ENCODE measurements at places on chromosomes 12 and 14. TPM values are rescaled to one million over a fixed set of nuclear protein-coding genes. Genes with fewer than 3 reads are reported as not detected.

DNA sequence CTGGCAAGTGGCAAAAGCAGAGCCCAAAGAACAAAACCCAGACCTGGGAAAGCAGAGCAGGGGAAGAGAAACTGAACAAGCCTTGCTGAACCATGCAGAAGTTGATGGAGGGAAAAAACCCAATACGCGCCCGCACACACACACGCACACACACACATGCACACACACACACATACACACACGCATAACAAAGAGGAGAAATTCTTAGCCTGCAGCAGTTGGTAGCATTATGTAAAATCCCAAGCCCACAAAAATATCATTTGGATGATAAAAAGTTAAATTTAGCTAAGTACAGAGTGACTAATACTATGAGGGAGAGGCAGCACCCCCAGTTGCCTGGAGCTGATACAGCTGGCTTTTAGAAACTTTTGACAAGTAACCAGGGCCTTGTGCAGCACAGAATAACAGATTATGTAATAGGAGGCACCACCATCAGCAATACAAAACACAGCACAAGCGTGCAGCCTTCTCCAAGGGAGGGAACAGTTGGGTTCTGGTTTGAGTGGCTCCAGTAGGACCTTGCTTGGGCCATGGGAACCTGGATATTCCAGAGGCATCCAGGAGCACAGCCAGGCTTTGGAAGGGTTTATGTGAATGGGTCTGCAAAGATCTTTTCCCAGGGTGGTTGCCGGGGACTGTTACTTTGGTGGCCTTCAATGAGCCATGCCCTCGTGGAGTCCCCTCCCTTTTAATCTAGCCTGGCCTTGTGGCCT, 35.3 kb downstream of the PITPNM2 start:
- no peak for DNase-seq

DNA sequence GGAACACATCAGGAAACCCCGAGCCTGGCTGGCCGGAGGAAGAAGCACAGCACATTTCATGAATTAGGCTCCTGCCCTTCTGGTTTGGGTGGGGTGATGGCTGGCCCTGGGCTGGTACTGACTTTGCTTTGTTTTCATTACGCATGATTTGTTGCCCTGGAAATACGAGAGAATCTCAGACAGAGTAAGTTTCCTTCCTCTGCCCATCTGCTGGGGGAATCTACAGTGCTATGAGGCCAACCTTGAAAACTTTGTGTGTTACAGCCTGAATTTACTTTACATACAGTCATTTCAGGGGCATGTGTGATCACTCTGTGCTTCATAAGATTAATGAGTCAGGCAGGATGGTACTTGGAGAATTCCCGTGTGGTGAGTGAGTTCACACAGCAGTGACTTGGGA, 20.5 kb upstream of the SLC5A8 start:
- DNase-seq: no peak

- DNase-seq: no peak
These were observed 100.6 kb downstream of the ETV6 start for GRCh38 chr12:11749943-11750690.

DNA sequence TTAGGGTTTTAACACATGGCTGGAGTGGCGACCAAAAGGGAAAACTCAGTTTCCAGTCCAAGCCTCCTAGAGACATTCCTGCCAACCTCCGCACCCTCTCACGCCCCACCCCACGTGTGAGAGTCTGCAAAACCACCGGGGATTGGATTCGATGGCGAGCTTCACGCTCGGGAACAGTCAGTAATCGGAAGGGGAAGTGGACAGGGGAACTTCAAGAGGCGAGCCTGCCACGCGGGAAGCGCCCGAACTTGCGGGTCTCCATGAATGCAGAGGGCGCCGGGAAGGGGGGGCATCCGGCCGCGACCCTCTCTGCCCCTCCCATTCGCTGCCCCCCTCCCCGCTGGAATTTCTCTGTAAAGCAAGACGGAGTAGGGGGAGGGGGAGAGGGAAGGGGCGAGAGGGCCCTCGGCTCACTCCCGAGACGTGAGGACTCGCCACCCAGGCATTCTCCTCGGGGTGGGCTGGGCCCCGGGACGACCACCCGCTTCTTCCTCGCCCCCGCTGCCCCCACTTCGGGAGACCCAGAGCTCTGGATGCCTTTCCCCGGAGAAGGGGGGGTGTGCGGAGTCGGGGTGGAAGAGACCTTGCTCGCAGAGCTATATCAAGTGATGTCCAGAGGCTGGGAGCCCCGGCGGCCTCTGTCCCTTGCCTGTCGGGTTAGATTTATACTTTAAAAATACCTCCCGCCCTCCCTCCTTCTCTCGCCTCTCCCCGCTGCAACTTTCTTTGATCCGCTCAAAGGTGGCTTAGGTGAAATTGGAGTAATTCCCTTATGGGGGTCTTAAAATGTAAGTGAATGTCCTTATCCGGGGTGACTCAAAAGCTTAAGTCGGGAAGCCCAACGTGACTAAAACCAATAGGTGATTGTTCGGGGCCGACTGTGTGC, 2.5 kb upstream of the CCND2 start:
- DNase-seq: peak; percentile 67

DNA sequence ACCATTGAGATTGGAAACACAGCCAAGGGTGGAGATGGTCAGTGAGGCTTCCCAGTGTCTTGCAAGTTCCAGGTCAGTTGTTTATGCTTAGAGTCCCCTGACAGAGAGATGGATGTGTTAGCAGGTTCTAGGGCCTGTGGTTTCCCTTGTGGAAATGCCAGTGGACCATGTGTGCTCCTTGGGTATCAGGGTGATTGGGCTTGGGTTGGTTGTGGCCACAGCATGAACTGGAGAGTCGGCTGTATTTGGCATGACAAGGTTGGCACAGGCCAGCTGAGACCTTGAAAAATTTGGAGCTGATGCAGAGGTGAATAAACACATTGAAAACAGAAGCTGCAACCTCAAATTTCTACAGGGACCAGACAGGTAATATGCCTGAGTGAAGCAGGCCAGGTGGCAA, 668.0 kb downstream of the DIO2 start:
- DNase-seq: no peak

DNA sequence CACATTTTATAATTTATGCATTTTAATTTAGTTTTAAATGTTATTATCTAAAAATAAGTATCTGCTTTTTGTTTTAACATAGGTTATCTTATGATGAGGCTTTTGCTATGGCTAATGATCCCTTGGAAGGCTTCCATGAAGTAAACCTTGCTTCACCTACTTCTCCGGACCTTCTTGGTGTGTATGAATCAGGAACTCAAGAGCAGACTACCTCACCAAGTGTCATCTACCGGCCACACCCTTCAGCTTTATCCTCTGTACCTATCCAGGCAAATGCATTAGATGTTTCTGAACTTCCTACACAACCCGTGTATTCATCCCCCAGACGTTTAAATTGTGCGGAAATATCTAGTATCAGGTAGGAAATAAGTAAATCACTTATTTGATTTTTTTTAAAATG, 16.6 kb downstream of the RAB3IP start:
- no peak for DNase-seq

- DNase-seq: no peak
These were observed 20.9 kb downstream of the PLEKHA5 start for GRCh38 chr12:19150273-19150900.

- DNase-seq: no peak
These were observed 594.1 kb downstream of the NRXN3 start for GRCh38 chr14:78764240-78764639.

DNA sequence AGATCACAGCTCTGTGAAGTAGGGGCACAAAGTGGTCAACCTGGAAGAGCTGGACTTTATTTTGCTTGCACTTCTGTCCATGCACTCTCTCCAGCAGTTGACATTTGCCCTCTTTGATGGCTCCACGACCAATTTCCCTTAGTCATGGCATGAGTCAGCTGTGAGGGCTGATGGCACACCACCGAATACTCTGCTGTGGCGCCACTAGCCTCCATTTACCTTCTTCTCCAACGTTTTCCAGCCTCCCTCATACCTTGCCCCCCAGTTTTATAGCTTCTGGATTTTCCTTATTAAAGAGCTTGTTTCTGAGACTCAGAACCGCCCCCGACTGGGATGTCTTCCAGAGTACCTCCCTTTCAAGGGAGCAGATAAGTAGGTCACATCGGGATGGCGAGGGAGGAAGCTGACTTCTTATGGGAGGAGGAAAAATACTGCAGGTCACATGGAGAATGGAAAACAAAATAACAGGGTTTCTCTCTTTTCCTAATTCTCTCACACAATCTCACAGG, 17.6 kb downstream of the NINJ2 start:
- no peak for DNase-seq

DNA sequence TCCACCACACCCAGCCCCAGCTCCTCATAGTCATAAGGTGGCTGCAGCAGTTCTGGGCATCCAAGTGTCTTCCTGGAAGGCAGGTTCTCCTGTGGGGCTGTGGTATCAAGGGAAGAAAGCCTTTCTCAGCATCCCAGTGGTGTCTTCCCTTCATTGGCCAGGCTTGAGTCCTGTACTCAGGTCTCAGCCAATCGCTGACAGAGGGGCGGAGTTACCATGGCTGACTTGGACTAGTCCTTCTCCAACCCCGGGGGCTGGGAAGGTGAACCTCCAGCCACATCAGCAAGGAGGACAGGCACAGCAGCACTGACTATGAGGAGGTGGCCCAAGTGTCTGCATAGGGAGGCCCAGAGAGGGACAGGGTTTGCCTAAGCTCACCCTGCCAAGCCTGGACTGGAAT, 64.0 kb upstream of the SLC24A4 start:
- DNase-seq: no peak

- no peak for DNase-seq
These were observed 81.7 kb downstream of the HMGA2 start for GRCh38 chr12:65906006-65906405.

GRCh38 chr12:1878214-1878613, 40.2 kb downstream of the CACNA2D4 start:
- DNase-seq: no peak

DNA sequence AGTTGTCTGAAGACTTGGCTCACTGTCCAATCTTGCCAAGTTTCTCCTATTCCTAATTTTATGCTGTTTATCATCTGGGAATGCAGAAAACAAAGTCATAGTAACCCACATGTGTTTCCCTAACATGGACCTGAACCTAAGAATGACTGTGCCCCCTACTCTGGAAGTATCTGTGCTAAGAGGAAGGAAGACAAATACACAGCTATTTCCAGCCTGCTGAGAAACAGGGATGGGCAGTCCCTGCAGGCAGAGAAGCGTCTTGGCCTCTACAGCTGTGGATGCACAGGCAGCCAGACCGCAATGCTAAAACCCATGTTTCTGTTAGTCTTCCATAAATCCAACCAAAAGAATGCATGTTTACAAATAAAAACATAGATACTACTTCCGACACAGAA, 56.2 kb downstream of the DUSP16 start:
- DNase-seq: no peak

GRCh38 chr12:45268672-45269411, 52.9 kb downstream of the ANO6 start:
- DNase-seq: no peak

DNA sequence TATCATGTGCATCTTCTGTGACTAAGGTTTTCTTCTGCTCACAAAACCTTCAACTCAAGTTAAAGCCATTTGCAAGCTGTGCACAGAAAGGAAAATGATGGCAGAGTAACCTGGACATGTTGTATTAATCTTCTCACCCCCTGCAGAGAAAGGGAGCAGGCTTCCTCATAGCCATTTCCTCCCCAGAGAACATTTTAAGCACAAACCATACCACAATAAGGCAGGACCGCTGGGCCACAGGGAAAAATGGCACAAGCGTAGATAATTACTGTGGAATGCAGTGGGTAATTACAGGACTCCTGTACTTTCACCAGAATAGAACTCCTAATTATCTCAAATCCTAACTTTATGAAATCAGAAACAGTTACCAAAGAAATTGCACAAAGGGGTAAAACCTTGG, 215.7 kb downstream of the KIF21A start:
- no peak for DNase-seq

DNA sequence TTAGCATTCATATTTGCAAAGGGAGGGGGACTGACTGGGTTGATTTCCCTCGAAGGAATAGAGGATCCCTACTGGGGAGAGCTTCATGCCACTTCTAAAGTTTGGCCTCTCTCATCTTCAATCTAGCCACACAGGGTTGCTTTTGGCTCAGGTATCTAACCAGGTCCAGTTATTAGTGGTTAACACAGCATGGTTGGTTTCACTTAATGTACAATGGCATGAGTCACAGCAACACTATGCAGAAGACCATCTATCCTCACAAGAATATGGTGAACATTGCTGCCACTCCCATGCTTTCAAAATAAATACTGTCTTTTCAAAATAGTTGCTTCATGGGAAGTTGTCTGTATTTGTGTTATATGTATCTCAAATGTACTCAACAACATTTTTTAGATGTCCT, 6.6 kb upstream of the RAB3IP start:
- DNase-seq: no peak

DNA sequence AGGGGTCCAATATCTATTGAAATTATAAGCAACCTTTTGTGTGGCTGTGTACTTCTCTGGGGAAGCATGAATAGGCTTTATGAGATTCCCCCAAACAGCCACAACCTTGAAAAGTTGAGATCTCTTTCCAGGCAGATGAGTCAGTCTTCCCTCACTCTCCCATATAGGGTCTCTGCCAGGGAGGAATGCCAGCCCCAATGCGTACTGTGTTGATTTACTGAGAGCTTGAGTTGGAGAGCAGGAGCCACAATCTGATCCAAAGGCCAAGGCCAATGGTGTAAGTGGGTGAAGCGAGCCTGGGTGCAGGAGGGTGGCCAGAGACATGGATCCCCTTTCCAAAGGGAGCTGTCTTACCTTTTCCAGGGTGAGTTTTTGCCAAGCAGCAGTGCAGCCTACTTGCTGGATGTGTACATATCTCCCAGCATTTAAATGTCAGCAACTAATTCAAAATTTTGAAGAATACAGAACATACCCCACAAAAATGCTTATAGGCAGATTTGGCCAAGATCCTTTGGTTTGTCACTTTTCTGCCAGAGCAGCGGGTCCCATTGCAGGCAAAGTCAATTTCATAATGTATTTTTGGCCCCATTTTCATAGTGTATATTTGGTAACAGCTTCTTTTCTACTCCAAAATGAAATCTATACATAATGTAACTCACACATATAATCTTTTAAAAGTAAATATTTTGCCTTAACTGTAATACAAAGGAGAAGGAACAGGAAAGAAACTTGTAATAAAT, 88.2 kb downstream of the TBC1D30 start:
- DNase-seq: no peak

DNA sequence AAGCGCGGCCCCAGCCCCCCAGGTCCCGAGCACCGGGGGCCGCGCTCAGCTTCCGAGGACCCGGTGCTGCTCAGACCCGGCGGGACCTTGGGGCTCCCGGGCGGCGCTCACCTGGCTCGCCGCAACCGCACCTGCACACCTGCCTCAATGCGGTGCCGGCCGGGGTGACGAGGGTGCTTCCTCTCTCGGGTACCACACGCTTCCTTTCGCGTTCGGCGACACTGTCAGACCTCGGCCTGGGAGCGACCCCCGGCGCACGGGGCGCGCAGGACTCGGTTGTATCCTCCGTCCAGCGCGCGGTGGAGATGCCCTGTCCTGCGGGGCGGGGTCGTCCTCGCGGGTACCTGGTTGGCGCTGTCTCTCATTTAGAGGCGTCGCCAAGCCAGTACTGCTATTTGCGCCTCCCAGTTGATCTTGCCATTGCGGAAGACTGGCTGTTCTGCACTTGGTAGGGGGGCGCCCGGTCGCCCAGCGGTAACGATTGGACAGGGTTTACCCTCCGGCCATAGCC, 718 bp downstream of the PACS2 start:
- DNase-seq: peak; percentile 78

- DNase-seq: no peak
These were observed 88.2 kb downstream of the TMX1 start for GRCh38 chr14:51328064-51328771.

Gene KCNK13
- total RNA-seq: 0.17 TPM

Gene OASL
- total RNA-seq: 7.2 TPM

Gene INHBC
- not detected for total RNA-seq

Gene KRT84
- total RNA-seq: not detected

Gene CCDC60
- total RNA-seq: not detected

Gene NTS
- not detected for total RNA-seq

Gene ZNF84
- 46.2 TPM for total RNA-seq

Gene PLEKHD1
- 0.30 TPM for total RNA-seq

Gene ATP23
- total RNA-seq: 6.1 TPM

Gene EIF2B2
- 31.7 TPM for total RNA-seq

Data from CD4-positive, alpha-beta memory T cell (primary cell).